Sciatic nerve (tissue), 2 donors: ENCODE measurements at places on chromosomes 5 and 9.

GRCh38 chr9:76215066-76215465 lies 179.2 kb downstream of the RFK start:
- no peak for DNase-seq

GRCh38 chr5:141258948-141259347 lies 13.8 kb downstream of the PCDHB15 start:
- DNase-seq = no peak

GRCh38 chr5:10351199-10351905 lies 2.1 kb upstream of the MARCHF6 start:
- DNase-seq = no peak

GRCh38 chr9:134338394-134339182 lies 12.3 kb downstream of the RXRA start:
- DNase-seq = no peak

DNA sequence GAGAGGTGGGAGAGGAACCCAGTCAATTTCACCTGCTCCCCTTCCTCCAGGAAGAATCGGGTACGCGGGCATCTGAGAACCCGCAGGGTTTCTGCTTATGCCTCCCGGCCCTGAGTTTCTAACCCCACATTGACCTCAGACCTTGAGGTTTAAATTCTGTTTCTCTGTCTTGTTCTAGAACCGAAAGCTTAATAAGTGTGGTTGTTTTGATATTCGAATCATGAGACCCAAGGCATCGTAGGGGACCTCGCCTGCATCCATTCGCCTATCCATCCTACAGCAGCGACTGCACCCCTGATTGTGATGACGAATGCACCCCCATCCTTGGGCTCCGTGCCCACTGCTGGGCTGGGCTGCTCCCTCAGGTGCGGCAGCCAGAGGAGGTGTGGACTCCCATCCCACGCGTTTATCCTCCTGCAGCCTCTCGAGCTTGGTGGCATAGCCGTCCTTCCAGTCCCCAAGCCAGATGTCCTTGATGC lies 80.8 kb upstream of the IER5L start:
- DNase-seq = no peak

DNA sequence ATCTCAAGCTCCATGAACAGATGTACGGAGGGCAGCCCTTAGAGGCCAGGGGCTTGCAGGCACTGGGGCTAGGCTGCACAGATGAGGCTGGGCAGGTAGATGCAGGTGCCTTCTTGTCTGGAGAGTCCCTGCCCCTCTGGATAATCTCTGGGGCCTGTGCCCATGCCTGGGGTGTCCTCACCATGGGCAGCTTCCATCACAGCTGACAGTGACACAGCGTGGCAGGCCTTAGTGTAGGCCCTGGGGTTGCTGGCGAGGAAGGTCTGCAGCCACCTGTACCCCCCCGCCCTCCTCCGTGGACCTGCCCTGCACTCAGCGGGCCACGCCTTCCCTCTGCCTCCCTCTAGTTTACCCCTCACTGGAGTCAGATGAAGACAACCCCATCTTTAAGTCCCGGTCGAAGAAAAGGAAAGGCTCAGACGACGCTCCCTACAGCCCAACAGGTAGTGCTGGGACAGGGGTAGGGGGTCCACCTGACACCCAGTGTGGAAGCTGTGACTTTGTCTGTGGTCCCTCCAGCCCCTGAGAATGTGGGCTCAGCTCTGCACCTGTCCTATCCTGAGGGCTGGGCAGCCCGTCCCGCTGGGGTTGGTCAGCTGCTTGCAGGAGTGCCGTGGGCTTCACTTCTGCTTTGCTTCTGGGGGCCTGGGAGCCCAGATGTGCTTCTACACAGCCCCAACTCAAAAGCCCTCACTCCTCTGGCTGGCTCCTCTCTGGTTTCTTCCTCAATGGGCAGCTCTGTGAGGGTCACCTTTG lies 98.4 kb downstream of the PHF2 start:
- DNase-seq = peak; percentile 35

DNA sequence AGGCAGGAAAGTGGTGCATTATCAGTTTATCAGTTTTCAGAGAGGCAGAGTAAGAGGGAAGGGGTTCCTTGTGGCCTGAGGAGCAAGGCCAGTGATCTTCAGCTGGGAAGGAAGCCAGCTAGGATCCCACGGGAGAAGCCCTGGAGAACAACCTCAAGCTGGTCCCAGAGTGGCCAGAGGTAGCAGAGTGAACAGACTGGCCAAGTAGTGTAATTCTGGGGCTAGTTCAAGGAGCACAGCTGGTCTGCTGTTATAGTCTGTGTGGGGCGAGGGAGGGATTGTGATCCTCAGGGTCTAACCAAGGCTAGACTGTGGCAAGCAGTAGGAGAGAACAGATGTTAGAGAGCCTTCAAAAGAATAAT lies 164.6 kb downstream of the CARTPT start:
- no peak for DNase-seq
